HS-27A (cell line): ENCODE measurements at places on chromosomes 1 and 21.
A peak's percentile ranks its signal among the peaks of the same experiment; 100 is the strongest.

DNA sequence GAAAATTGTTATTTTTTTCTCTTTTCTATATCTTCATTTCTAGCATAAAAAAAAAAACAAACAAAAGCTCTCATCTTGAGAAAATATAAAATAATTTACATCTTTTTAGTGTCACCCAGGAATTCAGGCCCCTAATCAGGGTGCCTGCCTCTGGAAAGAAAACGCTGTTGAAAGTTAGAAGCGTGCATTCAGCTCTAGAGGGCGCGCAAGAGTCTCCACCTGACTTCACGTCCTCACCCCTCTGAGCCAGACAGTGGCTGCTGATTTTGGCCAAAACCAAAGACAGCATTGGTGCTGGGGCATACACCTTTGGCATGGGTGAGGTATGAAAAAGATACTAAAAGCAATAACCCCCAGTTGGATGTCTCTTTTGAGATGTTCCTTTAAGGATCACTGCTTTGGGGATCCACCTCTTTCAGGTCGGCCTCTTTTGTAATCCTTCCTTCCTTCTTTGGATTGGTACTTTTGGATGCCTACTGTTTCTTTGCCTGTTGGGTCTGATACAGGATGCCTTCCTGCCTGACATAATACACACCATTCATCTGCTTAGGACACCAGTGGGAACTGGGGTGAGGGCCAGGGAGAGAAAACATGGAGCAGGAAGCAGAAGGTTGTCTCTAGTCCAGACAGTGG lies 77.6 kb upstream of the CHRM3 start:
- peak; percentile 17 for DNase-seq

- no peak for DNase-seq
Observed at GRCh38 chr1:147837964-147838292, 64.7 kb upstream of the GJA8 start.

DNA sequence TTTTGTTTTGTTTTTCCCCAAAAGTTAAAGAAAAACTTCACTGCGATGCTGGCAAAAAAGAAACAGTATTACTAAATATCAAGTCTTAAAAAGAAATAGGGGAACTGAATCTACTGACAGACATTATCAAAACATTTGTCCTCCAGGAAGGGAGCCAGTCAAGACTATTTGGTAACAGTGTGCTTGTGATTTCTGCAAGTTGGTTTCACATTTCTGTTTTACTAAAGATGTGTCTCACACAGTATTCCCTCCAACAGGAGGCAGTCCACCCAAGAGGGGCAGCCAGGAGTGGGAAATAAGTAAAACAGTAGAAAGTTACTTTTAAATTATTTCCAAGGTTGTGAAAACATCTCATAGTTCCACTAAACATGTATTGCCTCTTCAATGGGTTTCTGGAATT lies 74.4 kb upstream of the SDC3 start:
- DNase-seq: no peak

DNA sequence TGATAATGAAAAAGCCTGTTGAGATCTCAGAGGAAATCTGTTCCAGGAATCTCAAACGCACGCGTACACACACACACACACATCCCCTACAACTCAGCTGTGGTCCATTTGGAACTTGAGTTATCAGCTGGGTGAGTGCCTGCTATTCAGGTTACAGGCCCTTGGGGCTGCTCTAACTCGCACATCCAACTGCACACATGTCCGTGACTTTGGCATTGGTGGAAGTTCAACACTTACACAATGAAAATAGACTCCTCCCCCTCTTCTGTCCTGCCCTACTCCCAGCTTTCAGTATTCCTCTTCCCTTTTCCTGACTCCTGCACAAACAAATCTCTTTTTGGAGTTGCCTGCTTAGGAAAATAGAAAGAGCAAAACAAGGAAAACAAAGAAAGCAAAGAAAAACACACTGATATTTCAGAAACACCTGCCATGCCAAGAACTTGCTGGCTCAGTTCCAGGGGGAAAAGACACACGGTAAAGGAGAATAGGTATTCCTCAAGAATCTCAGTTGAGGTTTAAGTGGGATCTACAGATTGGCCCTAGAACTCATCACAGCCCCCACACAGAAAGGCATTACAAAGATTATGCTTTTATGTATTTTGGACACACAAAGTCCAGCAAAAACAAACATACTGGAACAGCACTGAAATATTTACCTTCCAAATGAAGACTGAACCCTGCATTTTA lies 140.9 kb downstream of the TGFBR3 start:
- no peak for DNase-seq

- peak; percentile 82 for DNase-seq
Observed at GRCh38 chr21:38831526-38832467, 26.1 kb downstream of the ETS2 start.

DNA sequence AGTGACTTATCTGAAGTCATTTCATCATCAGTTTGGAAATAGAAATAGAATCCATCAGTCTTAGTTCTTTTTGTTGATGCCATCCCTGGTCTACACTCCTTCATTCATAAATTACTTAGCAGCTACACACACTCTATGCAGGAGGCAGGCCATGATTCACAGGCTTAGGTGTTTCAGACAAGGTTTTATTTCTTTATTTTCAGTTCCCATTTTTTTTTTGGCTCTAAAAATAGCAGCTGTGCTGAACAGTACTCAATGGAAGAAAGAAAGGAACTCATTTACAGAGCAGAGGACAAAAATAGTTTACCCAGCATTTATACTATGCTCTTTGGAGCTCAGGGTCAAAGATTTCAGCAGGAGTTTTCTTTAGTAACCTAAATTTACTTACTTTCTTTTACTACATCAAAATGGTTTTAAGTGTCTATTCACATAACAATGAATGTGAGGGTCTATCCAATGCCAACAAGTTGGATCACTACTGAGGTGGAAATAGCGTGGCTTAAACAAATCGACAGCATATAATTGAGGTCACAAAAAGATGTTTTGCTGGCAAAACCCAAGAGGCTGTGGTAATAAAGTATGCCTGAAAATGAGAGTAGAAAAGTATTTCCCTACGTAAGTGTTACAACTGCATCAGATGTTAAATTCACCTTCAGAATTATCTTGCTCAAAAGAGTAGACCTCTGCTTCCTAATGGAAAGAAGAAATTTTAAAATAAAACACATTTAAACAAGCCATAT lies 7.7 kb downstream of the KRTAP19-8 start:
- no peak for DNase-seq

- DNase-seq: no peak
Observed at GRCh38 chr1:239944666-239945065, 147.0 kb upstream of the FMN2 start.

DNA sequence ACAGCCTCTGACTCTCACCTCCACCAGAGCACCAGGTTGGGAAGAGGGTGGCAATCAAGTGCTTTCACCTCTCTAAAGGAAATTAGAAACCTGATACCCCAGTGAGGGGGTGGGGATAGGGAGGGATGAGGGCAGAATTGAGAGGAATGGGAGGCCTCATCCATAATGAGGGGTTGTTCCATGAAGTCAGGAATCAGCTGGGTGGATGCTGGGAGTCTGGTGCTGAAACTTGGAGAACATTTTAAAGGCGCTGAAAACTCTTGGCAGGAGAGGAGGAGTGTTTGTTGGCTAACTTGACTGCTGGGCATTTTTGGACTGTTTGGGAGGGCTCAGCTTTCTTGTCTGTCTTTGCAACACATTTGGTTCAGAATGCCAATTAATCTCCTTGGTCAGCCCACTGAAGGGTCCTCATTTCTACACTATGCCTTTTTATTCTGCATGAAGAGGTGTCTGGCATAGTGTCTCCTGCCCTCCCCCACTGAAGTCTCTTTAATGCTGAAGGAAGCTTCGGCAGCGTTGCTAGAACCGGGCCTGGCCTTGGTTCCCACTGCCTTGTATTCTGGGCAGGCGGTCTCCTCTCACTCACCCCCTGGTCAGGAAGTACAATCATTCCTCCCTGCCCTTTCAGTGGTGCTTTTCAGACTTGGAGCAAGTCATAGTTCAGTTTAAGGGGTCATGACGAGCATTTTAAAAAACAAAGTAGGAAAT lies 2.2 kb downstream of the PHGDH start:
- no peak for DNase-seq

GRCh38 chr1:198042168-198042567 lies 114.6 kb upstream of the NEK7 start:
- DNase-seq: no peak

DNA sequence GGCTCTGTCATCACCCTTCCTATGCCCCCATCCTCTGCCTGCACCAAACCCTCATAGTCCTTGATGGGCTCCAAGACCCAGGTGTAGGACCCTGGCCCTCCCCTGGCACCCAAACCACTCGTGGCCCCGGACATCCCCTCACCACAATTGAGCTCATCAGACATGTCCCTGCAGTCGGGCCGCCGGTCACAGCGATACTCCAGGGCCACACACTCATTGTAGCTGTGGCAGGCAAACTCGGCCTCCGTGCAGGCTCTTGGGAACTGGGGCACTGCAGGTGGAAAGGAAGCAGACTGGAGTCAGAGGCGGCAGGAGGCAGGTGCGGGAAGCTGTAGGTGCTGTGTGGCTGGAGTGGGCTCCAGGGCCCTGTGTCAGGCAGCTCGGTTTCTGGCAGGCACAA lies 49.3 kb downstream of the HSPG2 start:
- no peak for DNase-seq
